ENCODE measurements at places on chromosomes 4 and X.

DNA sequence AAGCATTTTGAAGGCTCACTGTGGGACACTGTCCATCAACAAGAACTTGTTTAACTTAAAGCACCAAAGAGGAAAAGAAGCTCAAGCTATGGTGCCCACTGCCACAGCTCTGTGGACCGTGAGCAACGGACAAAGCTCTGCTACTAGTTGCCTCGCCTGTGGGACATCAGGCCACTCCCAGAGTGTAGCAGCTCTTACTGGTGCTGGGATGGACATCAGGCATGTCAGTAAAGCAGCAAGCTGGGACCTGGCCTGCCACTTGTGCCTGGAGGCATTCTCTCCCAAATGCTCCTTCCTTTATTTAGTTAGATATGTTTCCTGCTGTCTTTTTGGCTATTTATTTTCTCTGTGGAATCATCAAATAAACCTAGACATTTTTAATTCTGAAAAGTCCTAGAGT, 46.7 kb downstream of the TMEM154 start:
- no peak for DNase-seq

- no peak for DNase-seq
Observed at GRCh38 chr4:120801137-120801758, 121.3 kb downstream of the PRDM5 start.

DNA sequence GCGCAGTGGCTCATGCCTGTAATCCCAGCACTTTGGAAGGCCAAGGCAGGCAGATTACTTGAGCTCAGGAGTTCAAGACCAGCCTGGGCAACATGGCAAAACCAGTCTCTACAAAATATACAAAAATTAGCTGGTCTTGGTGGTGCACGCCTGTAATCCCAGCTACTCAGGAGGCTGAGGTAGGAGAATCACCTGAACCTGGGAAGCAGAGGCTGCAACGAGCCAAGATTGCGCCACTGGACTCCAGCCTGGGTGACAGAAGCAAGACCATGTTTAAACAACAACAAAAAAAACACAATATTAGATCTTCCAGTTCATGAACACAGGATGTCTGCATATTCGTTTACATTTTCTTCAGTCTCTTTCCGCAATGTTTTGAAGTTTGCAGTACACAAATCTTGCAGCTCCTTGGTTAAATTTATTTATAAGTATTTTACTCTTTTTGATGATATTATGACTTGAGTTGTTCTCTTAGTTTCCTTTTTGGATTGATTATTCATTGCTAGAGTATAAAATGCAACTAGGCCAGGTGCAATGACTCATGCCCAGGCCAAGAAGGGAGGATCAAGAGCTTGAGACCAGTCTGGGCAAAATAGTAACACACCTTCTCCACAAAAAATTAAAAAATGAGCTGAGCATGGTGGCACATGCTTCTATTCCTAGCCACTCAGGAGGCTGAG, 30.4 kb upstream of the ABCG2 start:
- DNase-seq = no peak

GRCh38 chr4:97330917-97331316, 812.4 kb downstream of the STPG2 start:
- no peak for DNase-seq

DNA sequence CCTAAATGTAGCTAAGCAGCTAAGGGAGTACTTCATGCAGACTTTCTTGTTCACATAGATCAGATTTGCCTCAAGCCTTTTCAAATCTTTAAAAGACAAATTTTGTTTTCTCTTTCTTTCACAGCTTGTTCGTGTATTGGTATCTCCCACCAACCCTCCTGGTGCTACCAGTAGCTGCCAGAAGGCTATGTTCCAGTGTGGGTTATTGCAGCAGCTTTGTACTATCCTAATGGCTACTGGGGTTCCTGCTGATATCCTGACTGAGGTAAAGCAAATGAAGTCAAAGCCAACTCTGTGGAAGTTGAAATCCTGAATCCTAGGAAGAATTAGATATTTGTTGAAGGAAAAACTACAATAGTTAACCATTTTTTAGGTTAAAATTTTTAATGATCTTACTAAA, 62.6 kb downstream of the USO1 start:
- no peak for DNase-seq

GRCh38 chrX:136588036-136588435, 56.0 kb downstream of the VGLL1 start:
- DNase-seq = no peak

- DNase-seq = no peak
Observed at GRCh38 chrX:31440546-31440945, 368.7 kb upstream of the FTHL17 start.

DNA sequence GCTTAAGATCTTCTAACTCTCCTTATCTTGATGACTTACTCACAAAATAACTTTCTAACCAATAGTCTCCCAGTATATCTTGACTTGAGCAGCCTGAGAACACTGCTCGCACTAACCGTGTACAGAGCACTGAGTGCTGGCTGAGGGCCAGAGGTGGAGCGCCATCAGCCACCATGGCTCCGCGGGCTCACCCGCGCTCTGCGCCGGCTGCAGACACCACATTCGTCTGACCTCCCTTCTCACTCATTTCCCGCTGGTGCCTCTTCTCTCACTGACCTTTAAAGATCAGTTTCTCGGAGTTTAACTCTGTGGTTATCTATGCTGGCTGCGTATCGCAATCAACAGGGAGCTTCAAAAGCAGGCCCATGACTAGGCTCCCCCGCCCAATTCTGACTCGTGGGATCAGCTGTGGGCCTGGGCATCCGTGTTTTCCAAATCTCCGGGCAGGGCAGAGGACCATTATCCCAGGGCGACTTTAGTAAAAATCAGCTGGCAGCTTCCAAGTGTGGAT, 78.6 kb downstream of the HAUS3 start:
- DNase-seq = no peak

- no peak for DNase-seq
Observed at GRCh38 chr4:47929682-47930201, 15.4 kb upstream of the NFXL1 start.

DNA sequence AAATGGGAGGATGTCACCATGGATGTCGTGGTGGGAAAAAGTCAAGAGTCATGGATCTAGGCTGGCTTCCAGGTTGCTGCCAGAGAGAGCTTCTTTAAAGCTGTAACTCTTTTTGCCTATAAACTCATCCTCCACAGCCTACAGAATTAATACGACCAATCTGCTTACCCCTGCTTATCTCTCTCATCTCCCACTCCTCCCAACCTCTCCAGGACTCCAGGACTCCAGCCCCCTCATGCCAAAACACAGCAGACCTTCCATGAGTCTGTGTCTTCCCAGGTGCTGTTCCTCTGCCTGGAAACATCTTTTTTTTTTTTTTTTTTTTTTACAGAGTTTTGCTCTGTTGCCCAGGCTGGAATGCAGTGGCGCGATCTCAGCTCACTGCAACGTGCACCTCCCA, 15.3 kb upstream of the SLC10A4 start:
- no peak for DNase-seq

GRCh38 chr4:18571301-18571761, 549.8 kb upstream of the LCORL start:
- DNase-seq = no peak

DNA sequence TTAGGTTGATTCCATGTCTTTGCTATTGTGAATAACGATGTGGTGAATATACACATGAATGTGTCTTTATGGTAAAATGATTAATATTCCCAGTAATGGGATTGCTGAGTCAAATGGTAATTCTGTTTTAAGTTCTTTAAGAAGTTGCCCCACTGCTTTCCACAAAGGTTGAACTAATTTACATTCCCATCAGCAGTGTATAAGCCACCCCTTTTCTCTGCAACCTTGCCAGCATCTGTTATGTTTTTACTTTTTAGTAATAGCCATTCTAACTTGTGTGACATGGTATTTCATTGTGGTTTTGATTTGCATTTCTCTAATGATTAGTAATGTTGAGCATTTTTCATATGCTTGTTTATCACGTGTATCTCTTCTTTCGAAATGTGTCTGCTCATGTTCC, 503.3 kb downstream of the PCDH18 start:
- DNase-seq = no peak

DNA sequence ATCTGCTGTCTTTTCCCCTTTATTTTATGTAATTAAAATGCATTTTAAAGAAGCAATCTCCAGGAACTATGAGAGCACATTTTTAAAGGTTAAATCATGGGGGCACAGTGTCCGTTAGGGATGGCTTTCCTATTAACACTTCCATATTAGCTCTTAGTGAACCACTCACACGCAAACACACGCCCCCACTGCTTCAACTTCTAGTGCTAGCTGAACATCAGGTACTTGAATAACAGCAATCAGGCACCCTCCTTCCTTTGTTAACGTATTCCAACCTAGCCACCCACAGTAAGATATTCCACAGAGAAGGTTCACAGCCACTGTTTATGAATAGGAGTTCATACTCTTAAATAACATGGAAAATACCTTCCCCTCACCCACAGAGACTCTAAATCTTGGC, 9.3 kb downstream of the TMEM255A start:
- no peak for DNase-seq

DNA sequence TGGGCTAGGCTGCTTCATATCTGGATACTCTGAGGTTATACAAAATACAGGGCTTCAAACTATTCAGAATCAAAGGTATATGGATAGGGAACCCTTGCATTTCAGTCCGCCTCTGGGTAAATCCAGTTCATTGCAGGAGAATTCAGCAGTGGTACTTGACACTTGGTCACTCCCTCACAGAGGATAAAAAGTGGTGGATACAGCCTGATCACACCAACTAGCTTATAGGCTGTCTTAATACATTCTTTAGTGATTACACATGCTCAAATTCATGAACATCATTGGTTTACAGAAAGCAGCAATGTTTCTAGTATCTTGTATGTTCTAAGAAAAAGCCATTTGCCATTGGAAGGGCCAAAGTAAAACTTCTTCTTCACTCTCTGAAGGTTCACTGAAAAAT, 104.8 kb upstream of the PDE5A start:
- no peak for DNase-seq

GRCh38 chr4:112908511-112908910, 140.9 kb upstream of the ANK2 start:
- DNase-seq = no peak

DNA sequence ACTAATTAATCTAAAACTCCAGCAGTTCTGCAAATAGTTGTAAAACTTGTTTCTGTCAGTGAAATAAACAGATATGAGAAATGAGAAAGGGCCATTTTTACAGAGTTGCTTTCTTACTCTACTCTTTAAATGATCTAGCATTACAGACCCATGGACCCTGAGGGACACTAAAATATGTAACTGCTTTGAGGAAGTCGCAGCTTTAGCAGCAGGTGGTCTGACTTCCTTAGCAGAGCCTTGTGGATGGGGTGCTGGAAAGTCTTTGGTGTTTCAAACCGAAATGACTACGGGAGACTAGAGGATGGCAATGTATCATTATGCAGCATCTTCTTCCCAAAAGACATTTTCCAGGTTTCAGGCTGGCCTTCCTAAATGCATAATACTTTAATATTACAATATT, 18.7 kb downstream of the SHISA3 start:
- no peak for DNase-seq

GRCh38 chr4:74085669-74086068, 13.3 kb downstream of the CXCL2 start:
- DNase-seq = no peak

DNA sequence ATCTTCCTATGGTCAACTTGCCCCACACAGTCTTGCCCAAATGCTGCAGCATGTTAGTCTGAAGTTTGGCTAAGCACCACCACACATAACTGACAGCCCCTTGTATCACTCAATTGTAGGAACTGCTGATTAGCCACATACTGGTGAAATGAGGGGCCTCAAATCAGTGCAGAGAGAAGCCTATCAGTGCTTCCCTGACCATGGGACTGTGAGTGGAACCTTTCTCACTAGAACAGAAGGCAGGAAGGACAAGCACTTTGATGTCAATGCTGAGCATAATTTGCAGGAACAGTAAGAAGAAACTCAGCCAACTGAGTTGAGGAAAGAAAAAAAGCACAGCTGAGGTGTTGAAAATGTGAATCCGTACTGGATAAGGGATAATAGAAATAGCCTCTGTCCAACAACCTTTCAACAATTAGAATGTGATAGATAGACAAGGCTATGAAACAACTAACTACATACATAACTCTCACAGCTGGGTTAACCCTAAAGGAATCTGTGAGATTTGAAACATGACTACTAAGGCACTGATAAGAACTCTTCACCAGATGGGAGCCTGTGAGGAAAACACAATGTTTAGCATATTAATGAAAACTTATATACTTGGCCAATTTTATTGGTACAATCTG, 136.6 kb upstream of the SH3RF1 start:
- no peak for DNase-seq

DNA sequence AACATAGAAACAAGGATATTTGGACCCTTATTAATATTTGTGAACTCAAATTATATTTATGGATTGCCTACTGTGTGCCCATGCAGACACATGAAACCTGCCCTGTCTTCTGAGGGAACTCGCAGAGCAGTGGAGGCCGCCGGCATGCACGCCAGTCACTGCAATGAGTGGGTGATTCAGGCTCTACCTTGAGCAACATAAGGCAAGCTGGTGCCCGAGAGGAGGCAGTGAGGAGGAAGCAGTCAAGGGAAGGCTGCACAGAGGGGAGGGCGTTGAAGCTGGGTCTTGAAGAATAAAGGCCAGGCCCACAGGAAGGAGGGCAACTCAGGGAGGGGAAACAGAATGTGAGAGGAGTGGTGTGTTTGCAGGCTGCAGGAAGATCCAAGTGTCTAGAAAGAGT, 52.8 kb downstream of the PPEF2 start:
- DNase-seq = peak; percentile 56

DNA sequence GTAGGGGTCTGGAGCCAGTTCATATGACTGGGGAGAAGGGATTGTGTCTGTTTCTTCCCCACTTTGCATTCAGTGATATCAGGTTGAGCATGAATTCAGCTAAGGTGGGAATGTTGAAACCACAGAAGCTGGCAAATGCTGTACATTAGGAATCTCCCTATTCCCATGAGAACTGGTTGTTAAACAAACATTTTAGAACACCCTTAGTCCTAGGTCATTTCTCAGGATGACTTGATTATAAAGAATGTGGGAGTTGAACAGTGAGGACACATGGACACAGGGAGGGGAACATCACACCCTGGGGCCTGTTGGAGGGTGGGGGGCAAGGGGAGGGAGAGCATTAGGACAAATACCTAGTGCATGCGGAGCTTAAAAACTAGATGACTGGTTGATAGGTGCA, 62.6 kb upstream of the LIMCH1 start:
- no peak for DNase-seq

DNA sequence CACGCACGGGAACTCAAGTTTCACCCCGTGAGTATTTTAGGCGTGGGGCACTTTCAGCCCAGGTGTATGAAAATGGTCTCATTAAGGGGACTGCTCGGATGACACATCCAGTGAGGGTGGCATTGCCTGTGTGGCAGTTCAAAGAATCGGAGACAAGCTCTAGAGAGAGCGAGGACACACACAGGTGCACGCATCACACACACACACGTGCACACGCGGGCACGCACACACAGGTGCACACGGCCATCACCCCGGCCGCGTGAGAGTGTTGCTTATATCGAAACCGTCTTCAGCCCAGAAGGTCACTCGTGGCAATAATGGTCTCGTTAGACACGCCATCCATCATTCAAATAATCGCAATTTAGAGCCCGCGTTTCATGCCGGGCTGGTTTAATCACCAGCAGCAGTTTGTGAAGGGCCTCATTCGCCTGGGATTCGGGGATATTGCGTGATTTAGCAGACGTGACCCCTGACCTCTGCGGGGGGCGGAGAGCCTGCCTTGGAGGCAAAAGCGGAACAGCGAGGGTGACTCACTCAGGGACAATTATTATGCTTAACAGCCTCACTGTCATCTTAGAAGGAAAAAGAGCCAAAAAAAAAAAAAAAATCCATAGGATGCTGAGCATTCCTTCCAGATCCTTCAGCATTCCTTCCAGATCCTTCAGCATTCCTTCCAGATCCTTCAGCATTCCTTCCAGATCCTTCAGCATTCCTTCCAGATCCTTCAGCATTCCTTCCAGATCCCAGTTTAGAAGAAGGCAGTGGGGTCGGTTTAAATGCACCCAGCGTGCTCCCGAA, 89.4 kb upstream of the PPP2R3B start:
- DNase-seq = no peak

- no peak for DNase-seq
Observed at GRCh38 chr4:99636422-99636821, 21.2 kb downstream of the C4orf54 start.

Measured in stimulated activated effector memory CD8-positive, alpha-beta T cell treated with anti-CD3 and anti-CD28 coated beads, Interleukin-12 subunit alpha, Interleukin-12 subunit beta, amount 100 ng/mL, for 72 hours (primary cell).